WERI-Rb-1 (cell line): ENCODE measurements at places on chromosomes 13 and 19.

- no peak for DNase-seq
Measured at GRCh38 chr13:35835989-35836388, 295.2 kb downstream of the DCLK1 start.

GRCh38 chr13:66640231-66640630 is 589.9 kb downstream of the PCDH9 start:
- DNase-seq = no peak

DNA sequence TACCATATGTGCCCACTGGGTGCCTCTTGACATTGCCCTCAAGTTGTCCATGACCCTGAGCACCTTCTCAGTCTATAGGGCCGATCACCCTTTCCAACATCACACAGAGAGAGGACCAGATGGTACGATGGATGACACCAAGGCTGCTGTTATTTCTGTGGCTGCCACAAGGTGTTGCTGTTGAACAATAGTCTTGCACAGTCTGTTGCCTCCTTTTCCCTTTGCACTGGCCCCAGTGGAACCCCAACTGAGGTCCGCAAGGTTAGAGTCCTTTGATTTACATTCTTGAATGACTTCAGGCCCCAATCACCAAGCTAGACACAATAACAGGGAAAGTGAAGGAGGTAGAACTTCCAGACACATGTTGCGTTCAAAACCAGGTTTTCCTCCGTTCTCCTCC is 52.0 kb downstream of the TINCR start:
- DNase-seq = peak; percentile 41

DNA sequence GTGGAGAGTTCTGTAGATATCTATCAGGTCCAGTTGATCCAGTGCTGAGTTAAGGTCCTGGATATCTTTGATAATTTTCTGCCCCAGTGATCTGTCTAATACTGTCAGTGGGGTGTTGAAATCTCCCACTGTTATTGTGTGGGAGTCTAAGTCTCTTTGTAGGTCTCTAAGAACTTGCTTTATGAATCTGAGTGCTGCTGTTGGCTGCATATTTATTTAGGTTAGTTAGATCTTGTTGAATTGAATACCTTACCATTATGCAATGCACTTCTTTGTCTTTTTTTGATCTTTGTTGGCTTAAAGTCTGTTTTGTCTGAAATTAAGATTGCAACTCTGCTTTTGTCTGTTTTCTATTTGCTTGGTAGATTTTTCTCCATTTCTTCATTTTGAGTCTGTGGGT is 15.4 kb downstream of the AP1M1 start:
- DNase-seq = no peak

DNA sequence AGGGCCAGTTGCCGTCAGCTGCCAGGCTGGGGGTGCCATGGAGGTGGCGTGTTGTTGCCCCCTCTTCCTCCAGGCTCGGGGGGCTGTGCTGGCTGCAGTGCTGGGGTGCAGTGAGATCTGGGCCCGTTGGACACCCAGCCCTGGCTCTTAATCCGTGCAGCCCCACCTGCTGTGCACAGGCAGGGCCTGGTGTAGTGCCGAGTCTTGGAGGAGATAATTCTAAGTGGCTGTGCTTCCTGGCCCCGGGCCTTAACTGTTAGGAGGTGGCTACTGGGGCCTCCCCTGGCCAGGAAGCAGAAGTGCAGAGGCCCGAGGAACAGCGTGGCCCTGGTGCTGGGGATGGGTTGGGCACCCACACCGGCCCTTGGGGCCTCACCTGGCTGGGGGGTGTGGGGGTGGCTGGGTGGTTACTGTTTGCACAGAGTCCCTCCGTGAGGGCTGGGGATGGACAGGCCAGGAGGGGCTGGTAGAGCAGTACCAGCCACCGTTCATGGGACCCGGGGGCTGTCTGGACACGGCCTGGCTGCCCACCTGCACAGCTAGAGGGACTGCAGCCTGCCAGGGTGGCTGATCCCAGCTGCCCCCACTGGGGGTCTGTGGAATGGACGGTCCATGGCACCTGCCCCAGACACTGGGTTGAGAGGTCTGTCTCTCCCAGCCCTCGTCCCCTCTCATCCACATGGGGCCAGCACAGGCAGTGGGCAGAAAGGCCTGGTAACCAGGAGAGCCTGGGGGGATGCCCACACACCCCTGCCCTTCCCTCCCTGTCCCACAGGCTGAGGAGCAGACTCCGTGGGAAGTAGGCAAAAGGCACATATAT is 3.3 kb downstream of the GPX4 start:
- peak; percentile 74 for DNase-seq

DNA sequence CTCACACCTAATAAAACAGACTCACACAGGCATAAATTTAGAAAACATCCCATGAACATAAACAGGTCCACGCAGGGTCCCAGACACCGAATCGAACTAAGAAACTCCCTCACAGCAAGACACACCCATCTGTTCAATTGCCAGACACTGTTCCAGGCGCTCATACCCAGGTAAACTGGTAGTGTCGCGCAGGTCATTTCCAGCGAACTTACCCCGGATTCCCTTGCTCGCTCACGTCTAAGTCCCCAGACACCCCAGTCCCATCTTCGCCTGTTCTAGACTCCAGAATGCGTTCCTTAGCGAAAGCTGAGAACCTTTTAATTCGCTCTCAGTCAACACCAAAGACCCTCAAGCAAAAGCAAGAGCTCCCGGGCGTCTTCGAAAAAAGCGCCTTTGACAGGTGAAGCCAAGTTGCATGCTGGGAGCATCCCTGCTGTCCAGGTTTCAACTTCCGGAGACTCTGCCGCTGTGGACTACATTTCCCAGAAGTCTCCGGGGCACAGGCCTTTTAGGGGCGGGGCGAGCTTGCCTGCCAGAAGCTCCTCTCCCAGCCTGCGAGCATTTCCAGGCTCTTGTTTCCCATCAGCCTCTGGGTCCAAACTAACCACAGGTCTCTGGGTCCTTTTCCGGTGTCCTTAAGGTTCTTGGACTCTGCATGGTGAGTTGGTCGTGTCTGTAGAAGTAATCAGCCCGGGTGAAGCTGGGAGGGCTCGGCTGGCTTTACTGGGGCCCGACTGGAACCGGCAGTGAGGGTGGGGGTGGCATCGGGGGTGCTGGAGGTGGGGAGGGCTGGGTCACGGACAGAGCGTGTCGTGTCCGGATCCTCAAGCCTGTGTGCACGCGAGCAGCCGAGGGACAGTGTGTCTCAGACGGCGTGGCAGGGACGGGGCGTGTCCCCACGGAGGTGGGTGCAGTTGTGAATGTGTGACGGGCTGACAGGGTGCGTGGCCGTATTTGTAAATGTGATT is at the start of gene ZNF283:
ZNF283 (plus strand) TSS at position 535 of the 968 bp plus-strand sequence. CDS start 6,184 bp downstream, outside the sequence.
- peak; percentile 95 for DNase-seq
